Activated CD4-positive, alpha-beta T cell treated with anti-CD3 and anti-CD28 coated beads, Interleukin-2, amount 10 ng/mL, durations not matched to agents 24 days and 14 days (primary cell): ENCODE measurements at places on chromosomes 4 and X.

- no peak for DNase-seq
Observed at GRCh38 chr4:133839326-133839725, 362.3 kb downstream of the PABPC4L start.

DNA sequence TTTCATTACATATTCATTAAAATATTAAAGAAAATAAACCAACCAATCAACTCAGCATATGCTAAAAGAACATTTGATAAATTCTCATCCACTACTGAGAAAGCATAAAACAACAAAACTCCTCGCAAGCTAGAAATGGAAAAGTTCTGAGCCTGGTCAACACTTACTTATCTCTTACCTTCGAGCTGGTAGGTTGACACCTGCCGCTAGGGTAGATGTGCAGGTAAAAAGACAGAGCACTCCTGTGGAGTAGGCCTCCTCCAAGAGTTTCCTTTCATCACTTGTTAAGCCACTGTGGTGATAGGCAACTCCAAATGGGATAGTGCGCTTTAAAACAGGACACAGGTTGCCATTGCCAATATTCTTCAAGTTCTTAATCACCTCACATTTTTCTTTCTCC lies 18.9 kb downstream of the HELQ start:
- DNase-seq = no peak

DNA sequence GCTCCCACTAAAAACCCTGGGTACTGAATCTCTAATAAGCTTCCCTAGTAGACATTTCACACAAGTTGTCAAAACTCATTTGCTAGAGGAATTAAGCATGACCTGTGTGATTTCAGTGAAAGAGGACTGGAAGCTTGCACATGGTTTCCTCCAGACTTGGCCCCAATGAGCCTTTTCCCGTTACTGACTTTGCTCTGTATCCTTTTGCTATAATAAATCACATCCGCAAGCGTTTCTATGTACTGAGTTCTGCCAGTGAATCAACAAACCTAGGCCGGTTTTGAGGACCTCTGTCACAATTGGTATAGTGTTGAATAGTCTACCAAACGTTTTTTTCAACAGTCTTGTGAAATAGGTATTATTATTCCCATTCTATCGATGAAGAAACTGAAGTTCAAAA lies 8.2 kb downstream of the ATP11C start:
- DNase-seq = no peak

DNA sequence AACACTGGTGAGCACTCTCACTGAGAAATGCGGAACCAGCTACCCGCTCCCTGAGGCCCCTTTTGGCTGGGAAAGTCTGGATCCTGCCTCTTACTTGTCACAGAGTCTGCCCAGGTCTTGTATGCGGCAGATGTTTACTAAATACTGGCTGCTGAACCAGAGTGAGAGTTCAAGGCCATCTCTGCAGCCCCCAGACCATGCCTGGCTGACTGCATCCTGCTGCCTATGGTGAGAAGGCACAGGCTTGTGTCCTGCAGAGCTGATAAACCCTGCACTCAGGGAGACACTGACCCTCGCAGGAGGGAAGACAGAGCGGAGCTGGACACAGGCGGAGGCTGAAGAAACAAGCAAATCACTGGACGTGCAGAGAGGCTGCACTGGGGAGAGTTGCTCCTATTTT lies 46.5 kb downstream of the JAKMIP1 start:
- DNase-seq = no peak

DNA sequence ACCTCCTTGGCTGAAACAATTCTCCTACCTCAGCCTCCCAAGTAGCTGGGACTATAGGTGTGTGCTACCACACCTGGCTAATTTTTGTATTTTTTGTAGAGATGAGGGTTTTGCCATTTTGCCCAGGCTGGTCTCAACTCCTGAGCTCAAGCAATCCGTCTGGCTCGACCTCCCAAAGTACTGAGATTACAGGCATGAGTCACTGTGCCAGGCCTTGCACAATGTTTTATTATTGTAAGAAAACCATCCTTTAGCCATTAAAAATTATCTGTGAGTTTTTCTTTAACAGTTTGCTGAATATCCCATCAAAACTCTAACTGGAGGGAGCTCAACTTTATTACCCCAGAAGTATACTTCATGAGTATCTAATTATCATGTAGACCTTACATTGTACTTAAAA lies 900.3 kb downstream of the PCDH7 start:
- DNase-seq = no peak

DNA sequence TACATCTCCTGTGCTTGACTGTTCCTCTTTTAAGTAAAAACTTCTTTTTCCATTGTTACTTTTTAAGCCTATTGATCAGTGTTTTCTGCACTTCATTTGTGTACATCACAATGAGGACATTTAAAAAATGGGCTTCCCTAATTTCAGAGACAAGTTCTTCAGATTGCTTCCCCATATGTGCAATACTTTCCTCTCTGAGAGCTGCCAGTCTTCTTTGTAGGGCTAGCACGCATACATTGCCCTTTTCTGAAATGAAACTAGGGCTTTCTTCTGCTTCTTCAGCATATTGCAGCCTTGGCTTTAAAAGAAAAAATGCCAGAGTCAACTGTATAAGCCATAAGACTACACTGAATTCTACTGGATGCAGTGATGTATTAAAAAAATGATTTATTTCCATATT lies 37.8 kb downstream of the FAT4 start:
- DNase-seq = no peak

GRCh38 chrX:66046612-66047235 lies 6.8 kb upstream of the VSIG4 start:
- DNase-seq = peak; percentile 69

GRCh38 chr4:47031011-47031678 lies at the start of gene GABRB1:
TSS of gene GABRB1 (plus strand) at chr4:47031567.
- peak; percentile 69 for DNase-seq

DNA sequence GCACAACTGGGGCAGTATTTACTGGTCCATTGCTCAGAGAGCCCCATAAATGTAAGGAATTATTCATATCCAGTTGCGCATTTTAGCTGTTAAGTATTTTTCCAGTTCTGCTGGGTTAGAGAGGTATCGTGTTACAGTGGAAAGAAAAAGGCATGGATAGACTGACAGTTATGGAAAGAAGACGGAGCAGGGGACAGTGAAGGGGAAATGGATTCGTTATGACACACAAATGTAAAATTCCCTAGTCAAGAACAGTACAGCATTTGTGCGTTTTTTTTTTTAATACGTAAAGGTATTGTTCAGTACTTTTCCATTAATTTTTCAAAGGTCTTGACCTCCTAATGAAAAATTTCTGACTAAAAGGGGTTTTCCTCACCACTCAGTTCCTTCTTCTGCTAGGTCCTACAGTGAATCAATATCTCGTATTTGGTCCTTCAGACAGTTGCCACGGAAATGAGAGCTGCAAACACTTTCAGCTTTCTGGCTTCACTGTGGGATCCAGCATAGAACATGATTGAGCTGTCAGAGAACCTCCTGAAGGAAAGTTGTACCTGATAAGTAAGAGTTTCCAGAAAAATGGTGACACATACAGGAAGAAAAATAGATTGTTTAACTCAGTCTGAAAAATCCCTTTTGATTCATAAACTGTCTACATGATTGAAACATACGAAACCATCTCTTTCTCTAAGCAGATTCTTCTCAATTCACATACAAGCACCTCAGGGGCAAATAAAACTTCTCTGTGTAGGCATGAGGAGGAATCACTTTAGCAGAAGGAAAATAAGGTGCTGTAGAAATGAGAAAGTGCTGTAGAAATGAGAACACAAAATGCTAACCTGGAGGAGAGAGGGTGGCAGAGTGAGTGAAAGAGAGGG lies 21.8 kb upstream of the BBS12 start:
- DNase-seq = peak; percentile 80

GRCh38 chr4:120509719-120510118 lies 412.8 kb downstream of the PRDM5 start:
- DNase-seq = no peak

- peak; percentile 70 for DNase-seq
Observed at GRCh38 chrX:3712051-3712869, 1.2 kb downstream of the PRKX start.

DNA sequence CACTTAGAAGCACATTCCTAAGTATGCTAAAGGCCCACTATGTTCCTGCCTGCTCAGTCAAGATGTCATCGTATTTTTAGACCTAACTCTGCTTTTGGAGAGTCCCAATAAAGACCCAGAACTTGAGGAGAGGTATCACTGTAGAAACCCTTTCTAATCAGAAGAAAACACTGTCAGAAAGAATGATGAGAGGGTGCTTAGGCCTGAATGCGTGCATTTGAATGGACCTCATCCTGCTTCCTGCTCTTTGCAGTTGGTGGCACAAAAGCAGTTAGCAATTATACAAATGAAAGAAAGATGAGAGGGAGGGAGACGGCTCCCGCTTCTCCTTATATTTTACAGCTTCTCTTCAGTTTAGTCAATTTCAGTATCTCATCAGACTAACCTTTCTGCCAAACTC lies 987.2 kb downstream of the CCSER1 start:
- DNase-seq = no peak

DNA sequence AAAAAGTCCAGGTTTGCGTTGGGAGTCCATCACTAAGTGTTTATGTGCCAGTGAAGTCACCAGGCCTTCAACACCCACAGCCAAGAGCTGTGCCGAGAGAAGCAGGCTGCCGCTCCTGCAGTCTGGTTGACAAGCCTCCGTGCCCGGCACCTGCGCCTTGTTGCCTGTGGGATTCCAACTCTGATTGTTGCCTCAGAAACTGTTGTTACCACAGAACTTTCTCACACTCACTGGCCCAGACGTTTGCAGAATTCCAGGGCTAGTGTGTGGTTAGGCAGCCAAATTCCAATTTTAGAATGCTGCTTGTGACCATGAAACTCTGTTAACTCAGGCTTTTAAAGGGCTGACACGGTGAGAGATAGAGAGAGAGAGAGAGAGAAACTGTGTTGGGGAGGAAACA lies 119.5 kb upstream of the LIMCH1 start:
- no peak for DNase-seq

DNA sequence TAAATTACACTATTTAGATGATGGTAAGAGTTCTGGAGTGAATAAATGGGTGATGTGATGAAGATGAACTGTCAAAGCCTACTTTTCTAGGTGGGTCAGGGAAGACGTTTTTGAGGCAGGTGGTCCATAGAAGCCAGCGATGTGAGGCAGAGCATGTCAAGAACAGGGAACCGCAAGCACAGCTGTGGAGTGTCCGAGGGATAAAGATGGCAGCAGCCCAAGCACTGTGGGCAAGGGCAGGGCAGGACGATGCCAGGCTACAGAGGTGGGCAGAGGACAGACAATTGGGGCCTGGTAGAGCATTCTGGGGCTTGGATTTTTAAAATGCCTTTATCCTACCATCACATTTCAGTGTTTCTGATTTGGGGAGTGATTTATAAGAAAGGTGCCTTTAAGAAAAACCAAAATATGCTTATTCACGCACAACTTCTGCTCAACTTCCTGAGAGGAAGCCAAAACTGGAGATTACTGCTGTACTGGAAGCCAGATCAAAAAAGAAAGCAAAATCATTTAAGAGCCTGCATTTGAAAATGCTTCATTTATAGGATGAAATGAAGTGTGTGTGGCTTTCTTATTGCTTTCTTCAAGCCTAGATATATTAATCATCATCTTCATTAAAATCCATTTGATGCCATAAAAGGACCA lies 119.0 kb upstream of the WDR17 start:
- no peak for DNase-seq

- DNase-seq = no peak
Observed at GRCh38 chrX:134932528-134933217, 58.1 kb upstream of the SMIM10 start.

GRCh38 chr4:44132526-44132925 lies 316.1 kb downstream of the KCTD8 start:
- DNase-seq = no peak

DNA sequence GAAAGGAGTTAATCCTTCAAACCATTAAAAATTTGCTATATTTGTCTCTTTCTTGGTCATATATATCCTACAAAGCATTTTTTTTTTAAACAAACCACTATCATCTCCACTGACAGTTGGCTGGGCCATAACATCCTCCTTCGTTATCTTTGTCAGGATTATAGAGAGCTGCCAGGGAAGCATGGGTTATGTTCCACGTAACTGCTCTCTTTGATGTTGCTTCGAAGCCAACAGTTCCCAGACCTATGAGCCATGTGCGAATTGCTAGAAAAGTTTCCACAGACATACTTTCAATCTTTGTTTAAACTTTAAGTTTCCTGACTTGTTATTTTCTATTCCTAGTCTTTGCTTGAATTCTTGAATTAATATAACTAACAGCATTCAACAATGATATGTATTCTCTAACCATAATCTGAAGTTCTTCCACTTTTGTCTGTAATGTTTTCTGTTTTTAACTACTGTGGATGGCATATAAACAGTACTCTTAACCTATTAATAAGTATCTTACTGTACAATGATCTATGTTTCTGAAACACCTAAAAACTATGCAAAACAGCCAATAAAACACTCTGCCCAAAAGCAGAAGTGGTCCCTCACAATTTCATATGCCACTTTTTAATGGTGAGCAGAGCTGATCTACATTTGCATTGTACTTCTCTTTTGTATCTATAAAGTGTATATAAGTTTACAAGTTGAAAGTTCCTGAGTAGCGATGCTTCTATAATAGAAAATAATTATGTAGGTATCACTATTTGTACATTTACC lies 37.9 kb downstream of the EREG start:
- DNase-seq = no peak

DNA sequence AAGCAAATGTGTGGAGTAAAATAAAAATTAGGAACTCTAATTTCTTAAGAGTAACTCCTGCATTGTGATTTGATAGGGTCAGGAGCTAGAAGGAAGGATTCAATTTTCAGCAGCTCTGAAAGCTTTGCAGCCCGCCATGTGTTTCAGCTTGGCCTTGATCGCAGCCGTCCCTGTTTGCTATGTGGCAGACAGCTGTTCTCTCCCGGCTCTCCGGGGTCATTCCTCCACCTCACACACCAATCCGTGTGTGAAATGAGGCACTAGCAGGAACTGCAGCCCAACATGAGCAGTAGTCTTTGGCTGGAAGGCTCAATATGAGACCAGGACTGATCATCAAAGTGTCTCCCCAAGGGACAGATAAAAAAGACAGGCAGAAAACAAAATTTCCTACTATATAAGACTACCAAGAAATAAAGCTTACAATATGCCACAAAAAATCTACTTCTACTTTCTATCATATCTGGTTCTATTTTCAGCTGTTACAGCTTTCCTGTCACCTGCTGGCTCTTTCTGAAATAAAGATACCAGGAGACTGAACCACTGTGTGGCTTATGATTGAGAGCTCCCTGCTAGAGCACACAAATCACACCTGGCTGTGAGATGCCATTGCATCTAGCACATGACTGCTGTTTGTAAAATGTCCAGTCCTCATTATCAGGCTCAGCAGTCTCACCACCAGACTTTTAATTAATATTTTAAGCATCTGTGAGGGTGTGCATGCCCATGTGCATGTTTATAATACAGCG lies 44.1 kb upstream of the SEC24B start:
- DNase-seq = peak; percentile 47

- no peak for DNase-seq
Observed at GRCh38 chr4:107349266-107349665, 313.2 kb upstream of the DKK2 start.

GRCh38 chrX:115709039-115709438 lies 148.1 kb downstream of the PLS3 start:
- DNase-seq = no peak

- no peak for DNase-seq
Observed at GRCh38 chrX:101117701-101118100, 19.7 kb downstream of the CENPI start.

- no peak for DNase-seq
Observed at GRCh38 chrX:133191739-133192039, 26.5 kb downstream of the TFDP3 start.
